T-helper 2 cell treated with Interferon-gamma antibody and Interleukin-4, amounts not matched to agents 100 ng/mL and 5 ng/mL, for 36 hours (primary cell): ENCODE measurements at places on chromosomes 12 and 14. TPM values are rescaled to one million over a fixed set of nuclear protein-coding genes. Genes with fewer than 3 reads are reported as not detected.

Gene SERPINA12
- total RNA-seq, result not detected in 2 replicates

Gene SLC38A4
- total RNA-seq, result not detected in 2 replicates

Gene TAS2R42
- total RNA-seq, result not detected in 2 replicates

Gene FITM1
- 0.57 and 1.1 TPM in 2 replicates for total RNA-seq

Gene GPR68
- 36.1 and 36.4 TPM in 2 replicates for total RNA-seq

Gene FAM181A
- total RNA-seq, result not detected in 2 replicates

Gene MANSC1
- total RNA-seq, result 0.61 and 0.66 TPM in 2 replicates

Gene C1QL4
- total RNA-seq, result not detected in 2 replicates

Gene CCDC177
- not detected in 2 replicates for total RNA-seq

Gene VRTN
- not detected in 2 replicates for total RNA-seq

Gene HOXC9
- not detected in 2 replicates for total RNA-seq

Gene NPFF
- not detected in 2 replicates for total RNA-seq

Gene PHC1
- total RNA-seq, result 15.8 and 16.3 TPM in 2 replicates

Gene KRT80
- total RNA-seq, result not detected in 2 replicates

Gene NANOG
- total RNA-seq, result not detected in 2 replicates

Gene SCNN1A
- total RNA-seq, result 0.09 and 0.32 TPM in 2 replicates

Gene NRIP2
- total RNA-seq, result not detected in 2 replicates

Gene ACOT4
- total RNA-seq, result 0.27 and 0.55 TPM in 2 replicates

Gene C12orf50
- total RNA-seq, result 0.09 TPM in 2 replicates

Gene OTOGL
- not detected in 2 replicates for total RNA-seq

Gene PPP1R1A
- not detected in 2 replicates for total RNA-seq

Gene P2RX2
- total RNA-seq, result not detected in 2 replicates

Gene DIO3
- not detected in 2 replicates for total RNA-seq

Gene ATP6V1D
- total RNA-seq, result 31.9 and 34.2 TPM in 2 replicates

Gene E2F7
- 19.6 and 21.0 TPM in 2 replicates for total RNA-seq

Gene CACNA1C
- 0.09 and 0.14 TPM in 2 replicates for total RNA-seq

Gene GALNT16
- not detected in 2 replicates for total RNA-seq

Gene TPPP2
- total RNA-seq, result not detected in 2 replicates

Gene NRL
- total RNA-seq, result 2.4 and 2.9 TPM in 2 replicates

Gene HVCN1
- total RNA-seq, result 14.5 and 15.7 TPM in 2 replicates

Gene SOAT2
- total RNA-seq, result 0.43 and 0.45 TPM in 2 replicates

Gene GPR135
- total RNA-seq, result 1.6 and 1.9 TPM in 2 replicates

Gene MMP19
- 0.05 TPM in 1 of 2 replicates, not detected in the other for total RNA-seq

Gene DPPA3
- total RNA-seq, result not detected in 2 replicates

Gene LRRC10
- total RNA-seq, result not detected in 2 replicates

Gene KICS2
- 9.8 and 10.6 TPM in 2 replicates for total RNA-seq

Gene P2RX7
- total RNA-seq, result 15.1 and 15.8 TPM in 2 replicates

Gene TAS2R43
- total RNA-seq, result 0.55 and 1.2 TPM in 2 replicates

Gene LMNTD1
- not detected in 2 replicates for total RNA-seq

Gene NTN4
- not detected in 2 replicates for total RNA-seq

Gene LALBA
- not detected in 2 replicates for total RNA-seq

Gene CPNE6
- total RNA-seq, result not detected in 2 replicates

Gene OASL
- total RNA-seq, result 10.5 and 10.6 TPM in 2 replicates

Gene CRIP1
- 545 and 546 TPM in 2 replicates for total RNA-seq

Gene RIMBP2
- not detected in 2 replicates for total RNA-seq

Gene KRT82
- not detected in 2 replicates for total RNA-seq

Gene PROX2
- total RNA-seq, result not detected in 2 replicates

Gene FAM186B
- 0.16 TPM in 1 of 2 replicates, not detected in the other for total RNA-seq

Gene RNASE2
- not detected in 2 replicates for total RNA-seq

Gene IL23A
- total RNA-seq, result 8.6 and 10.1 TPM in 2 replicates
